ENCODE measurements at places on chromosomes 3 and 15.

GRCh38 chr3:39222939-39223338 lies 30.5 kb upstream of the XIRP1 start:
- DNase-seq, result no peak

DNA sequence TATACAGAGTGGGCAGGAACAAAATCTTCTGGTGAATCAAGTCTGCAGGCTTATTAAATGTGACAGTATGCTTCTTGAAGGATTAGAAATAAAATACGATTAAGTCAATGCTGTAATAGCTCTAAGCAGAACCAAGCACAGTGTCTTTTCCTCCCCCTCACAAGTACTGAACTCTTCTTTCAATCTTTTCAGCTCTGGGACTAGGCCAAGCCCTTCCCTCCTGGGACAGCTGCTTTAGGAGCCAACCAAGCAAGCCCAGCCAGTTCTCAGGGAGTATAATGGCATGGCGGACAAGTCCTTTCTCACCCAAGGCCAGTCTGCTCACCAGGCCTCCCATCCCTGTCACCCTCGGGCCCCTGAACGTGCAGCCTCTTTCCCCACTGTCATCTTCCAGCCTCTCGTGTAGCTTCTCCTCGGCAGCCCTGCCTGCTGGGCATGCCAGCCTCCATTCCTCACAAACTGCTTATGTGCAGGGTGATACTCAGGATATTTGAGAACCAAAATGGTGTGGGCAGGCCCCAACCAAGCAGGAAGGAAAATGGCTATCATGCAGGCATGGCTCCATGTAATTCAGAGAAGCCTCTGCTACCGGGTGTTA lies 8.4 kb upstream of the PPP1R2 start:
- no peak for DNase-seq

DNA sequence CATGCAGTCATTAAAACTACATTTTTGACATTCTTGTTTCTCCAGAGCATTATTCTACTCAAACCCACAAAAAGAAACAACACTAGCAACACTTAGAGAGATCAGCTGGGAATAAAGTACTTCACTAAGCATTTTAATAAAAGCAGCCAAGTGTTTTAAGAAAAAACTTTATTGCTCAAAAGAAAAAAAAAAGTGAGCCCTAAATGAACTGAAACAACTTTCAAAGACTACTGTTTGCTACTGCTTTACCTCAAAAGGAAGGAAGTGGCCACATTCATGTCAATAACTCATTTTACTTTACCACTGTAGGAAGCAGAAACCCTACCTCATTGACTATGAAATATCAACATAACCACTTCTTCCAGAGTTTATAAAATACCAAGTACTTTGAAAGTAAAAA lies 91.3 kb downstream of the UACA start:
- DNase-seq, result no peak

- no peak for DNase-seq
Measured at GRCh38 chr15:27483124-27483523, 512.1 kb downstream of the GABRG3 start.

DNA sequence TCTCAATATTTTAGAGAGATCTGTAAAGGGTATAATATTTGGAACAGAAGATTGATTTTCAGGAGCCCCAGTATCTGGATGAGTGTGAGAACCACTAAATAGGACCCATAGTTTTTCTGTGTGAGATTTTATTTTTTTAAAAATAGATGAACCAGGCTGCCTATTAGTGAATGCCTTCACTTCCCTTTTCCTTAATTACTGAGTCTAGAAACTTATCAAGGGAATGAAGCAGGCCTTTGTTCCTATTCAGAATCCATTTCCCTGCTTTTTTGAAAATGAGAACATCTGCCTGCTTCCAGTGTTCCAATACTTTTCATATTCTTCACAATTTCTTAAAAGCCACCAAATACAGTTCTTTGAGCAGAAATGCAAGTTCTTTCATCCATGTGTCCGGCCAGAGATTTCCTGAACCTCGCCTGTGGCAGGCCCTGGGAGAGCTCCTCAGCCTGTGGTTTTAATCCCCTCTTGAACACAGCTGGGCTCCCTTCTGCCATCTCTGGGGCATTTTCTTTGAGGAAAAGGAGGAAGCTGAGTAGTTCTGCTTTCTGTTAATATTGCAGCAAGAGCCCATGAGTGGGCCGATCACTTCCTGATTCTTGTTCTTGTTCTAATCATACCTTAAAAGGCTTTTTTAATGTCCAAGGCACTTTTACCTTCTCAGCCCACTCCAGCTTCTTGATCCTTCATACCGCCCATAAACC lies 4.7 kb downstream of the EHD4 start:
- no peak for DNase-seq

- DNase-seq, result no peak
Measured at GRCh38 chr15:80028937-80029336, 30.5 kb upstream of the ZFAND6 start.

GRCh38 chr3:117399311-117400078 lies 689.9 kb downstream of the TUSC7 start:
- no peak for DNase-seq

DNA sequence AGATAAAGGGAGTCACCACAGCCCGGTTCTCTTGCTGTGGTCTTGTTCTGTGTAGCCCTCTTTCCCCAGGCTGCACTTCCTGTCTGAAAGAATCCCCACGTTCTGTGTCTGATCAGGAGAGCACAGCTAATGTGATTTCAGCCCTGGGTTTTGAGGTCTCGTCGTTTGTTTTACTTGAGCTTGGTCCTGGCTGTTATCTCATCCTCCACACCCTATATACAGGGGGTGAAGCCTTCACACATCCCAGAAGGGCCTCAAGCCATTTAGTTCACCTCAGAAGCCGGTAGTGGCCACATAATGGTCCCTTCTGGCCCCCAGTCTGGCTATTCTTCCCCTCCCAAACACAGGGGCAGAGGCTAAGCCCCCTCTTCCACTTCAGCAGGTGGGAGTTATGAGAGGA lies 115.6 kb downstream of the PDE8A start:
- DNase-seq, result no peak

GRCh38 chr3:32681811-32682210 lies 3.2 kb upstream of the CNOT10 start:
- no peak for DNase-seq

GRCh38 chr15:57462381-57462780 lies 86.1 kb downstream of the CGNL1 start:
- no peak for DNase-seq

DNA sequence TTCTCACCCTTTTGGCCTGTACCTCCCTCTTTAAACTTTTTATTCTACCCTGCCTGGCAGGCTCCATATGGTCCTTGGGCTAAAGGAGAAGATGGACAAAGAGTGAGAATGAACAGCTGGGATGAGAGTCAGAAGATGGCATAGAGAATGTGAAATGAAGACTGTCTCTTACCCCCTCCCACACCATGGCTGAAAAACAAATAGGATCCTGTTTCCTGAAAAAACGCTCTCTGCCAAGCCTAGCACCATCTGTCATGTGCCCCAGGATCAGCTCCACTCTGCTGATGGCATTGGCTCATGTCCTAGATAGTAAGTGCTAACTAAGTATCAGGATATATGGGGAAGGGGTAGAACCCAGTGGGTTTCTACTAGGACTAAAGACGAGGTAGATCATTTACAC lies 238.6 kb downstream of the MEX3B start:
- no peak for DNase-seq

GRCh38 chr3:46717447-46718231 lies at the start of gene PRSS50:
TSS of gene PRSS50 (minus strand) at chr3:46717869. CDS start at chr3:46717824, 45 bp downstream.
- DNase-seq, result peak; percentile 53

DNA sequence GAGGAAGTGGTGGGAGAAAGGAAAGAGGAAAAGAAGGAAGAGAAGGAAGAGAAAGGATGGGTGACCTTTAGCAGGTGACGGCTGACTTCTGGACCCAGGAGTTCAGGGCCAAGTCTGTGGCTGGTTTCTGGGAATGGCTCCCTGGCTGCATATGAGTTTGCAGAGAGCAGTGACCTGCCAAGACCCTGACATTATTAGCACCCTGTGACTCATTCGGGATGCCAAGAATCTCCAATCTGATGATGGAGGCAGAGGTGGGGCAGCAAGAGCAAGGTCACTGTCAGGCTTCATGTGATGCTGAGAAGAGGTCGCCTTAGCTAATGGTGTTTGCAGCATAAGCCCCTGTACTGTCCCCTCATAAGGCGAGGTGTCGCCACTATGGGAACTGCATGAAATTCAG lies 42.6 kb downstream of the MYZAP start:
- no peak for DNase-seq

- DNase-seq, result no peak
Measured at GRCh38 chr15:38217191-38217595, 35.4 kb upstream of the SPRED1 start.

- no peak for DNase-seq
Measured at GRCh38 chr3:105490045-105490444, 123.3 kb downstream of the ALCAM start.

- no peak for DNase-seq
Measured at GRCh38 chr15:80944818-80945217, 44.8 kb downstream of the MESD start.

DNA sequence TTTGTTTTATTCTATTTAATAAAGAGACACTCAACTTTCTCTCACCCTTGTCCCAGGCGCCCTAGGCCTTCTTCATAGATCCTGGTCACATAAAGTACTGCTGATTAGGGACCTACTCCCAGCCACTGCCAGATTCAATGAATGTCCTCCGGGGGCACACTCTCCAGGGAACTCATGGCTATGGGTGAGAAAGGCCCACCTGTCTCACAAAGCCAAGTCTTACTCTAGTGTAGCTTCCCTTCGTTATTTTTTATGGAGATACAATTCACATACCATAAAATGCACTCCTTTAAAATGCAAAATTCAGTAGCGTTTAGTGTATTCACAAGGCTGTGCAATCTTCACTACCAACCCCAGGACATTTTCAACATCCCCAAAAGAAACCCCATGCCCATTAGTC lies 87.8 kb downstream of the ADCY5 start:
- no peak for DNase-seq

DNA sequence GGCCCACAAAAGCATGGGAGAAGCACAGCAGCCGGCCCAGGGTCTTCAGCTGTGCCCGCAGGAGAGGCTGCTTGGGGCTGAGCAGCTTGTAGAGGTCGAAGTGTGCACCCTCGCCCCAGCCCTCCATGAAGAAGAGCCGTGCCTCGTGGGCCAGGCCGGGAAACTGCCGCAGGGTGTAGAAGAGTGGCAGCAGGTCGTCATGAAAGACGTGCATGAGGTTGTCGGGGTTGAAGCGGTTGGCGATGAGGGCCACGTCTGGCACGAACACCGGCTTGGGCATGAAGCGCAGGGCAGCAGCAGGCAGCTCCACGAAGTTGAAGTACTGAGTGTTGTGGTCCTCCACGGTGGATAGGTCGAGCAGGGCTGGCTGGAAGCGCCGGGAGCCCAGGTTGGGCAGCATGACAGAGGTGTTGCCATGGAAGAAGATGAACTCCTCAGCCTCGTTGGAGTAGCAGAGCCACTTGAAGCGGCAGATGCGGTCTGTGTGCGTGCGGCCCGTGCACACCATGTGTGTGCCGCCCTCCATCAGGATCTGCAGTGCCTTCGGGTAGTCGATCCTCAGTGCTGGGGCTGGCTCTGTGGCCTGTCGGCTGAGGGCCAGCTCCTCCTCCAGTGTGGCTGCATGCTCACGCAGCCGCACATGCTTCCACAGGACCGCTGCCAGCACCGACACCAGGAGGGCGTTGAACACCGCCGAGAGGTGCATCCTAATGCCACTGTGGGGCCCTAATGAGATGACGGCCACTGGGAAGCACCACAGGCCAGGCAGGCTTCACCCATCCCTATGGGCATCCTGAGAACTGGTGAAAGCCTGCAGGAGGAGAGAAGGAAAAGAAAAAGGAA lies 24.9 kb downstream of the POMGNT2 start:
- DNase-seq, result no peak

- no peak for DNase-seq
Measured at GRCh38 chr3:164375995-164376394, 702.3 kb downstream of the SI start.

- DNase-seq, result no peak
Measured at GRCh38 chr3:71110385-71111222, 472.9 kb downstream of the FOXP1 start.

- no peak for DNase-seq
Measured at GRCh38 chr15:99168601-99169580, 64.0 kb downstream of the SYNM start.

- no peak for DNase-seq
Measured at GRCh38 chr3:21330293-21330692, 420.7 kb downstream of the ZNF385D start.

DNA sequence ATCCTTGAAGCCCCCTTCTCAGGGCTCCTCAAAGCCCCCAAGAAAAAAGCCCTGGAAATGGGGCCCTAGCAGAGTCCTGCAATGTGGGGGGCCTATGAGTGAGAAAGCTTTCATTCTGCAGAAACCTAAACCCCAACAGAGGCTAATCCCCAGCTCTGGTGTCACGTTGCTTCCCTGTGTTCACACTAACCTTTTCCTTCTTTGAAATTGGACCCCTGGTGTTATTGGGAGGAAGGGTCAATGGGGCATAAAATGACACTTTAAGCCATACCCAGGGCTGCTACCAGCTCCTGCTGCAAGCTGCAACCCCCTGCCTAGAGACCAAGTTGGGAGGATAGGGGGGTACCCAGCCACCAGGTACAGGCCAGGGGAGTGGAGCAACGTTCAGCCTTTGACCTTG lies 2.1 kb downstream of the CYP1A2 start:
- no peak for DNase-seq

DNA sequence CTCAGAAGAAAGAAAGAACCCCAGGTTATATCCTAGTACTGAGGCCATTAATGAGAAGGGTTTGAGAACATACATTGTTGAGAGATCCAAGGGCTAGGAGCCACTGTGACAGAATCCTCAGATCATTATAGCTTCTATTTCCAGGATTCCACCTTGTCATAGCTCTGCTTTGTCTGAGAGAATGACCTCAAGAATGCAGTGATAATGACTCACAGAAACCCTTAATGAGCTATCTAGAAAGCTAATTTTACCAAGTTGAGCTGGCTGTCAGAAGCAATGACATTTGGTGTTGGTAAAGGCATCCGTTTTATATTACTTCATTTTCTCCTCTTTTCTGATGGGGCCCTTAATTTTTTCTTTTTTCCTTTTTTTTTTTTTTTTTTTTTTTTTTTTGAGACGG lies 10.9 kb downstream of the TRIP4 start:
- DNase-seq, result no peak

DNA sequence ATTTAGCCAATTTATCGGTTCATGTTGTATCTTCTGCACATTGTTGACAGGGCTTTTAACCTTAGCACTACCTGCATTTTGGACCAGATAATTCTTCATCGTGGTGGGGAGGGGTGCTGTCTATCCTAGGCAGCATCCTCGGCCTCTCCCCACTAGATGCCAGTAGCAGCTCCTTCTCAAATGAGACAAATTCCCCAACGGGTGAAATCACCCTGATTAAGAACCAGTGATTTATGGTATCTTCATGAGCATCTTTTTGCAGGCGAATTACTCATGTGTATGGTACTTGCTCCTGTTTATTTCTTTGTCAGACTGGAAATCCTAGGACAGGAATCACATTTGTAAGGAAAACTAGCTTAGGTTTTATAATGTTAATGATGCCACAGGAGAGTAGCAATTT lies 68.0 kb downstream of the C3orf70 start:
- DNase-seq, result no peak

- no peak for DNase-seq
Measured at GRCh38 chr3:169811631-169812331, 889 bp upstream of the LRRIQ4 start.

GRCh38 chr3:88985491-88985890 lies 121.9 kb upstream of the EPHA3 start:
- DNase-seq, result no peak

All from activated T-cell treated with anti-CD3 and anti-CD28 coated beads for 48 hours (primary cell).